Activated CD8-positive, alpha-beta memory T cell treated with anti-CD3 and anti-CD28 coated beads, Interleukin-2, amount 50 U/mL, for 4 hours (primary cell): ENCODE measurements at places on chromosomes 6 and 20.

GRCh38 chr20:37315452-37316110, 26.1 kb downstream of the MANBAL start:
- no peak for DNase-seq

GRCh38 chr6:151425561-151425960, 26.4 kb downstream of the RMND1 start:
- no peak for DNase-seq

DNA sequence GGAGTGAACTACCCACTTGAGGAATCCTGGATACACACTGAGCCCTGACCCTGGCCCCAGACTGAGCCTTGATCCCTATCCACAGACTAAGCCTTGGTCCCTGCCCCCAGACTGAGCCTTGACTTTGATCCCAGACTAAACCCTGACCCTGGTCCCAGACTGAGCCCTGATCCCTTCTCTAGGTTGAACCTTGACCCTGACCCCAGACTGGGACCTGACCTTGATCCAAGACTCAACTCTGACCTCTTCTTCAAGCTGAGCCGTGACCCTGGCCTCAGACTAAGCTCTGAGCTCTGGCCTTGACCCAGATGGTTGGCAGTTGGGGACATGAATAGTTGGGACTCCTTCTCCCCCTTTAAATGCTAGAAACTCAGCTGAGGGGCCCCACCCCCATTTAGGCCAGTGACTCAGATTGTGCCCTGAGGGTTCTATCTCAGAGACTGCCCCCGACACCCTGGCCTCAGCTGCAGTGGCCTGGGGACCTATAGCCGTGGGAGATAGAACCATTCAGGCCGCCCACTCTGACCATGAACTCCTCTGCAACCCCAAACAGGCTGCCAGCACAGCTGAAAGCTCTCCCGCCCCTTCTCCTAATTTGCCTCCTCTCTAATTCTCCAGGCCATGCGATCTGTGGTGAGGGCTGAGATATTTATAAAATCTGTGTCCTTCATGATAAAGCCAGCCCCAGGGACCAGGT, 84.7 kb downstream of the DLGAP4 start:
- no peak for DNase-seq

DNA sequence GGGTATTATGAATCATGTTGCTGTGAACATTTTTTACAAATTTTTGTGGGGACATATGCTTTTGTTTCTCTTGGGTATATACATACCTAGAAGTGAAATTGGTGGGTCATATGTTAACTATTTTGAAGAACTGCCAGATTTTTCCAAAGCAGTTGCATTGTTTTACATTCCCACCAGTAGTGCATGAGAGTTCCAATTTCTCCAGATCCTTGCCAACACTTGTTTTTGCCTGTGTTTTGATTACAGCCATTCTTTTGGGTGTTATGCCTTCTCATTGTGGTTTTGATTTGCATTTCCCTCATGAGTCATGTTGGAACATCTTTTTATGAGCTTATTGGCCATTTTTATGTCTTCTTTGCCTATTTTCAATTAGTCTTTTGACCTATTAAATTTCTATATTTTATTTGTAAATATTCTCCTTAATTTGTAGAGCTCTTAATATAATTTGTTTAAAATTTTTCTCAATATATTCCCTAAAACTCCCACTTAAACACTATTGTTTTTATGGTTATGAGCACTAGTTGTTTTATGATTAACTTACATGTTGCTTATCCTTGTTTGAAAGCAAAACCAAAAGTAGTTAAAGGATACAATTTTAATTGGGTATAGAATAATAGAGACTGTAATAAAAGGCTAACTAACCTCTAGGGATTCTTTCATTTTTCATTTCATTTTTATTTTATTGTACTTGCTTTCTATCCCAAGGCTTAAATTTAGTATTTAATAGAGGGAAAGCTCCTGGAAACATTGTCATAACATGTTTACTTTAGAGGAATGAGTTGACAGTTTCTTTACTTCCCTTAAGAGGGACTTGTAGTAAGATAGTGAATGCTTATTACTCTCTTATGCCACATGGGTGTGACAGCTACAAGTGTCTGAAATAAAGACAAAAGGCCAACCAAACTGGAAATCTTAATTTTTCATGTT, 5.5 kb downstream of the UBR2 start:
- no peak for DNase-seq

DNA sequence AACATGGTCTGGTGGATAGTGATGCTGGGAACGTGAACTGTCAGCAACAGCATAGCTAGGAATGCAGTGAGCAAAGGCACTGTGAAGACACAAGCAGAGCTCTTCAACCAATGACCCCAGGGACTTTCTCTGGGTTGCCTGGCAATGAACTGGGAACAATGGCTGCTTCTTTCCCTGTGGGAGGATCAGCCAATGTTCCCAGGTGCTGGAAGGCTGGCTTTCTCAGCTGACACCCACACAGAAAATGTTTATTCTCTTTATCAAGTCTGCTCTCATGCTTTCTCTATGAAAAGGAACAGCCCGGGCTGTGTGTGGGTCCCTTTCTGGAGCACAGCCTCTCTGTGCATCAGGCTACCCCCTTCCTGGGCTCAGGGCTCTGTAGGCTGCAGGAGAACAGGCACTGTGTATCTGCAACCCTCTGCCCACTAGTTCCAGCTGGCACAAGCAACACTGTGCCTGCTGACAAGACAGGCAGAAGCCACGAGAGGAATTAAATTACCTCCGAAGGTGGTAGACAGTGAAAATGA, 54.2 kb downstream of the HFE start:
- DNase-seq = no peak

- DNase-seq = no peak
Measured at GRCh38 chr20:5509803-5510202, 193.0 kb upstream of the PROKR2 start.
